Astrocyte (in vitro differentiated cells and primary cell): ENCODE measurements at places on chromosomes 3 and 15. TPM values are rescaled to one million over a fixed set of nuclear protein-coding genes. Genes with fewer than 3 reads are reported as not detected.
A peak's percentile ranks its signal among the peaks of the same experiment; 100 is the strongest.

Gene SLC2A2
- not detected in 2 replicates for total RNA-seq

Gene PTPRG
- total RNA-seq: 37.8 and 39.6 TPM in 2 replicates

Gene GOLGA8N
- total RNA-seq: 3.0 and 5.0 TPM in 2 replicates

Gene ESYT3
- 2.0 and 2.6 TPM in 2 replicates for total RNA-seq

Gene KLF15
- 0.29 and 0.34 TPM in 2 replicates for total RNA-seq

Gene C2CD4B
- not detected in 2 replicates for total RNA-seq

Gene RBP2
- not detected in 2 replicates for total RNA-seq

Gene COPS2
- 94.3 and 99.2 TPM in 2 replicates for total RNA-seq

Gene APOD
- 0.70 TPM in 1 of 2 replicates, not detected in the other for total RNA-seq

DNA sequence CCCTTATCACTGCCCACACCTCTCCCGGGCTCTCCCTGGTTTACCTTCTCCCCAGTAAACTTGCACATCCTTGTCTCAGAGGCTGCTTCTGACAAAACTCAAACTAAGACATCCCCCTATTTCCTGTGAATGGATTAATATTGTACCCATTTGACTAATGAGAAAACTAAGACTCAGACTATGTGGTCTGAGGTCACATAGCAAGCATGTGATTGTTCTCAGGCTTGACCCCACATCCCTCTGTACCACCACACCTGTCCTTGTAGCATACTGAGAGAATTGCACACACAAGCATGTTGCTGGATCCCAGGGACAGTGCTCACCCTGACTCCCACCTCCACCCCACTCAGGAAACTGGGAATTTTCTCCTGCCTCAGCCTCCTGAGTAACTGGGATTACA lies 90.7 kb upstream of the HES1 start:
- peaks cover 29% of the 10 kb centered on the region for H3K4me1 ChIP-seq
- no peaks in the 10 kb centered on the region for H3K36me3 ChIP-seq
- no peak overlapping the region for H3K27ac ChIP-seq
- no peak overlapping the region for H3K4me3 ChIP-seq

GRCh38 chr3:187352581-187353575 lies 15.3 kb upstream of the RTP4 start:
- H3K27me3 ChIP-seq: no peaks in the 10 kb centered on the region
- H3K4me1 ChIP-seq: no peaks in the 10 kb centered on the region
- no peak overlapping the region for H3K27ac ChIP-seq
- H3K4me3 ChIP-seq: no peak overlapping the region
- peak; percentile 31 for DNase-seq
- H3K36me3 ChIP-seq: no peaks in the 10 kb centered on the region

GRCh38 chr15:85607842-85608241 lies 186.9 kb downstream of the KLHL25 start:
- DNase-seq: peak; percentile 86
- H3K27ac ChIP-seq: peak overlapping the region; percentile 76
- H3K4me1 ChIP-seq: peaks cover 22% of the 10 kb centered on the region
- no peaks in the 10 kb centered on the region for H3K27me3 ChIP-seq
- no peaks in the 10 kb centered on the region for H3K36me3 ChIP-seq

- H3K36me3 ChIP-seq: peaks cover 40% of the 10 kb centered on the region
- H3K27me3 ChIP-seq: no peaks in the 10 kb centered on the region
- H3K4me1 ChIP-seq: no peaks in the 10 kb centered on the region
- no peak for DNase-seq
- H3K4me3 ChIP-seq: no peak overlapping the region
- H3K27ac ChIP-seq: no peak overlapping the region
Measured at GRCh38 chr3:53865732-53866499, 16.0 kb downstream of the ACTR8 start.

- H3K27ac ChIP-seq: no peak overlapping the region
- no peak overlapping the region for H3K4me3 ChIP-seq
- DNase-seq: peak; percentile 11
- H3K4me1 ChIP-seq: no peaks in the 10 kb centered on the region
- H3K36me3 ChIP-seq: no peaks in the 10 kb centered on the region
Measured at GRCh38 chr3:84442533-84442932, 516.3 kb upstream of the CADM2 start.

DNA sequence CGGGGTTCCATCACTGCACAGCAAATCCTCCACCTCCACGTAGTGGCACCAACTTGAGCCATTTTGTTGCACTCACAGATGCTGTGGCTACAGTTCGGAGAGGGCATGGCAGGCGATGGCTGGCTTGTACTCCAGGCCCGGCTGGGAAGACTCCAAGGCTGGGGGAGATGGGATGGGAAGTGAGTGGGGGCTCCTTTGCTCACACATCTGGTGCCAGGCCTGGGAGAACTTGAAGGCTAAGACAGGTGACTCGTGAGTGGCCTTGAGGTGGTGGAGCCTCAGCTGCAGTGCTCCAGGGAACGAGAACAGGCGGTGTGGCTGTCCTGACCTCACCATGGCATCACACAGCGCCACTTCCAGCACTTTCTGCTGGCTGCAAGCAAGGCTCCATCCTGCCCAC lies 87.9 kb downstream of the PLXNA1 start:
- DNase-seq: no peak
- no peaks in the 10 kb centered on the region for H3K27me3 ChIP-seq
- no peaks in the 10 kb centered on the region for H3K36me3 ChIP-seq
- H3K4me1 ChIP-seq: no peaks in the 10 kb centered on the region

- no peak overlapping the region for H3K4me3 ChIP-seq
- H3K27ac ChIP-seq: no peak overlapping the region
- peaks cover 59% of the 10 kb centered on the region for H3K36me3 ChIP-seq
- H3K27me3 ChIP-seq: no peaks in the 10 kb centered on the region
- peaks cover 1% of the 10 kb centered on the region for H3K4me1 ChIP-seq
- no peak for DNase-seq
Measured at GRCh38 chr3:172291650-172292049, 156.6 kb downstream of the GHSR start.

DNA sequence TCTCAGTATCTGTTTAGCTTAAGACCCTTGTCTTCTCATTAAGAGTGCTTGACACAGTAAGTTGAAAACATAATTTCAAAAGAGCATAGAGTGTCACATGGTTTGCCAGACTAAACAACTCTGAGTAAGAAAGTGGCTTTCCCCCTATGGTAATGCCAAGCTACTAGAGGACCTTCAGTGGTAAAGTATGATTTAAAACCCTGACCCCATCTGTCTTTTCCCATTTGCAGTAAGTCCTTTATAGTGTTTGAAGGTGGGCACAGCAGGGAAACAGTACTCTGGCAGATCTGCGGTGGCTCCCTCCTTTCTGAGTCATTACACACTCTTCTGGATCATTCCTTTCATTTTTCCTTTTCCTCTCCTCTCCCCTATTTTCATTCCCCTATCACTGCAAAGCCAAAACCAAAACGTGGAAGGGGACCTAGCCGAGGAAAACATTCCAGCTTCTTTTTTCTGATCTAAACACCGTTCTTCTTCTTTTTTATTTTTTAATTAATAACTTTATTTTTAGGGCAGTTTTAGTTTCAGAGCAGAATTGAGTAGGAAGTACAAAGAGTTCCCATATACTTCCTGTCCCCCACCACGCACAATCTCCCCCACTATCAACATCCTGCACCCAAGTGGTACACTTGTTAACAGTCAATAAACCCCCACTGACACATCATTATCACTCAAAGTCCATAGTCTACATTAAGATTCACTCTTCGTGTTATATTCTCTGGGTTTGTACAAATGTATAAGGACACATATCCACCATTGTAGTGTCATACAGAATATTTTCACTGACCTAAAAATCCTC lies 74.7 kb downstream of the PPARG start:
- peak; percentile 40 for DNase-seq
- no peaks in the 10 kb centered on the region for H3K4me1 ChIP-seq
- no peak overlapping the region for H3K27ac ChIP-seq
- no peaks in the 10 kb centered on the region for H3K36me3 ChIP-seq

DNA sequence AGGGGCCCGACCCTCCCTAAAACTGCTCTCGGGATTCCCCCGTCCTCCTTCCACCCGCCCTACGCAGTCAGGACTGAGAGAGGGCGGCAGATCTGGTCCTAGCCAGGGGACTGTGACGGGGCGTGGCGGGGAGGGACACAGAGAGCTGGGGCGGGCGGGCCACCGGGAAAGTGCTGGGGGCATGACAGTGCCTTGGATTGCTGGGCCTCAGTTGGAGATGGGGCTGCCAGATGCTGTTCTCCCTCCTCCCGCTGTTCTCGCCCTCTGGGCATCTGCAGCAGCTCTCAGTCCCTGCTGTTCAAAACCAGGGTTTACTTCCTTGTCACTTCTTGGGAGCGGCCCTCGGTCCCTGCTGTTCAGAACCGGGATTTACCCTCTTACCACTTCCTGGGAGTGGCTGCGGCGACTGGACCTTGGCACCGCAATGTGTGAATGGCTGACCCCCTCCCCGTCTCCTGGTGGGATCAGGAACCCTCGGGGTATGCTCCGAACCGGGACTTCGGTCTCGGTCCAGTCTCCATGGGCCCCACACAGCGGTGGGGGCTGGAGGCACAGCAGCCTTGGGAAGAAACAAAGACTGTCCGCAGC lies 1.8 kb upstream of the RPP25 start:
- H3K36me3 ChIP-seq: no peaks in the 10 kb centered on the region
- no peak for DNase-seq
- no peak overlapping the region for H3K27ac ChIP-seq
- peak overlapping the region; percentile 40 for H3K4me3 ChIP-seq
- peaks cover 32% of the 10 kb centered on the region for H3K27me3 ChIP-seq

DNA sequence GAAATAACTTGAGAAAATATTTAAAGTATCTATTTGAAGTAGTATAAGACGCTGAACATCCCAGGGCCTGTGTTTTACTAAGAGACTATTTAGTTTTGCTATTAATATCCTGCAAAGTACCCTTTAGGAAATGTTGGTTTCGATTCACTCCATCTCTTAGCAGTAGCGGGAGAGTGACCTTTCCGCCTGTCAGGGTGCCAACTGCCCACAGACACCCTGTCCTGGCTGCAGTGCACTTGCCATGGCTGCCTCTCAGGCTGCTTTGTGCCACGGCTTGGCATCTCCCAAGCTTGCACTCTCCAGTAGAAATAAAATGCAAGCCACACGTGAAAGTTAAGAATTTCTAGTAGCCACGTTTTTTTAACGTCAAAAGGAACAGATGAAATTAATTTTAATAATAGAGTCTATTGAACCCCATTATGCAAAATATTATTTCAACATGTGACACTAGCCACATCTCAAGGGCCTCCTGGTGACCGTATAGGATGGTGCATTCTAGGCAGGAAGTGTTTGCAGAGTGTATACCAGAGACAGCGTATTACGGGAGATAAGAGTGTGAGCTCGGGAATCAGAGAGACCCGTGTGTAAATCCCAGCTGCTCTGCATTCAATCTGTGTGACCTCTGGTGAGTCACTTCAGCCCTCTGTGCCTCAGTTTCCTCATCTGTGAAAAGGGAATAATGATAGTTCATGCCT lies 19.8 kb downstream of the ADAMTS9 start:
- no peaks in the 10 kb centered on the region for H3K4me1 ChIP-seq
- no peaks in the 10 kb centered on the region for H3K27me3 ChIP-seq
- no peak for DNase-seq
- no peaks in the 10 kb centered on the region for H3K36me3 ChIP-seq
- no peak overlapping the region for H3K4me3 ChIP-seq

DNA sequence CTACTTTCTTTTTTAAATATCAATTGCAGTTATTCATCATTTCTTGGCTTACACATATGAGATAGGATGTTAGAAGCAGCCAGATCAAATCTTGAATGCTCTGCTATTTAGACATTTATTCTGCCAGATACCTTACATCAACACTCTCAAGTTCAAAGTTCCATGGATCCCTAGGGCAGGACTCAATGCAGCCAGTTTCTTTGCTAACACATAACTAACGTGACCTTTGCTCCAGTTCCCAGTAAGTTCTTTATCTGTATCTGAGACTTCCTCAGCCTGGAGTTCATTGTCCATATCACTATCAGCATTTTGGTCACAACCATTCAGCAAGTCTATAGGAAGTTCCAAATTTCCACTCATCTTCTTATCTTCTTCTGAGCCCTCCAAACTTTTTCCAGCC lies 939.9 kb downstream of the VGLL3 start:
- no peaks in the 10 kb centered on the region for H3K4me1 ChIP-seq
- H3K4me3 ChIP-seq: no peak overlapping the region
- H3K27me3 ChIP-seq: no peaks in the 10 kb centered on the region
- no peaks in the 10 kb centered on the region for H3K36me3 ChIP-seq
- no peak overlapping the region for H3K27ac ChIP-seq

DNA sequence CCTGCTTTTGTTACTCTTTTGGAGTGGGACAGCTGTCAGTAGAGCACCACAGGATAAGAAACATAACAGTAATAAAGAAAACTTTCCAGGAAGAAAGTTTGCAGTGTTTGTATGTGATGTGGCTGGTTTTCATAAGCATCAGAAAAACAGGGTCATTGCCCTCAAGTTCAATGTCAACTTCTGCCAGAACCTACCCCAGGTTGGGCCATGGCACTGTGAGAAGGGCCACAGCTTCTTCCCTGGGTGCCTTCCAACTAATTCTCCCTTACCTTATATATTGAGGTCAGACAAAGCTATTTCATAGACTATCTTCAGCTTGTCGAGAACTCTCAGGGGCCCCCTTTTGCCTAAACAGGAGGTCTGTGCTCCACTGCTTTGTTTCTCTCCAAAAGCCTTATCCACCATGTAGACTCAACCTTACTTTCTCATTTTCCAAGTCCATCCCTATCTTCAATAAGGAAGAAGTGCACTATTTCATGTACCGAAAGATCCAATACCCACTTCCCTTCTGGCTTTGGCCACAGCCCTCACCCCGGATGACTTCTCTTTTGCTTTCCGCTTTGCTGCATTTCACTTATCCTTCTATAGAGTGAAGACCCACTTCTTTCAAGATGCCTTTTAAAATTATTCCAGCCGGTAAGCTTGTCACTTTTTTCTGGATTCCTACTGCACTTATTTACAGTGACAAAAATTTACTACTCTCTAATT lies 38.2 kb upstream of the PLCL2 start:
- no peak overlapping the region for H3K4me3 ChIP-seq
- peaks cover 9% of the 10 kb centered on the region for H3K4me1 ChIP-seq
- peaks cover 2% of the 10 kb centered on the region for H3K27me3 ChIP-seq
